ENCODE measurements at places on chromosomes 13 and 19.

- no peak for DNase-seq
Observed at GRCh38 chr19:29320618-29321017, 107.7 kb upstream of the UQCRFS1 start.

DNA sequence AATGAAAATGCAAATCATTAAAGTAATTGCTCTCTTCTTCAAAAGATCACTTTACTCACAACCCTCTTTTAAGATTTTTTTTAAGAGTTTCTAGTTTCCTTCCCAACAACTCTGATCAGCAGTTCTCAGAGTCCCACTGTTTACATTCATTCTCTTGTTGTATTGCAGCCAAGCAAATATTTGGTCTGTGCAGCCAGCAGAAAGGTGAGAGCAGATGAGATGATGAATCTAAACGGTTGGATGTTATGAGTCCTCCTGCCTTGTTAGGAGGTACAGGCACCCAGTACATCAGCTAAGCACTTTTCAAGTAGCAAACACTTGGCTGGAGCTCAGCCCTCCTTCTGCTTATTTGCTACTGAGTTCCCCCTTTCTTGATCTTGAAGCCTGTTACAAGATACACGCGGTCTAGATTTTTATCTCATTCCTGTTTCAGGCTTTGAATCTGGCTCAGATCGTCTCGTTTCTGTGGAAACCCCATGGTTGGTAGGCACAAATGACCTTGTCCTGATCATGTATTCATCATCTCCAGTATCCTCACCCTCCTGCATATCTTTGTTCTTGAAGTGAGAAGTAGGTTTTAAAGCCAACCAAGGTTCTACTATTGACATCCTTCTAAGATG lies 300.7 kb downstream of the DCT start:
- no peak for DNase-seq

DNA sequence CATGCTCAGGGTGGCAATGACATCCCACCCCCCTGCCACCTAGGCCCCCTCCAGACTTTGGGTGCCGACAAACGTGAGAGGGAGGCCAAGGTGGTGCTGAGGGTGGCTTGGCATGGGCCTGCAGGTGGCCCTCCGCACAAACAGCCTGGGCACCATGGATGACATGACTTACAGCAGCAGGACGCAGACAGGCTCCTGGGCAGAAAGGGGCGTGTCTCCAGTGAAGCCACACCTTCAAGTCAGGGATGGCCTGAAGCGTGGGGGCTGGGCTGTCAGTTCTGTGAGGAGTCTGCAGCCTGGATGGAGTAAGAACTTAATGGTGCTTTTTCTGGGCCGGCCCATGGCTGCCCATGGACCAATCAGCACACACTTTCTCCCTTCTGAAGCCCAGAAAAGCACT lies 25.3 kb downstream of the POMP start:
- no peak for DNase-seq

DNA sequence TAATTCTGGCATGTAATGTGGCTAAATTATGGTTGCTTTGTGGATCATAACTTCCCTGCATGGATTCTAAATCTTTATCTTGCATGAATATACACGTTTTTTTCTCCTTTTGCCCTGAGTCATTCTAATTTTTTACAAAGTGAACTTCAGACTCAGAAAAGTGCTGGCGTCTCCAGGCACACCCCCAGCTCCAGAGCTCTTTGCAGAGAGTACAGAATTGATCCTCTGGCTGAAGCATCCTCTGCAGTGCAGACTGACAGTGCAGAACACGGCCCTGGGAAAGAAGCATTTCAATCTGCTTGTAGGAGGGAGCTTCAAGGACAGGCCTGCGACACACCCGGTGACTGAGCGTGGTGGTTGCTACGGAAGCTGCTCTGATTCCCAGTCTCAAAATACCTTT lies 228.1 kb downstream of the FGF9 start:
- DNase-seq: no peak

DNA sequence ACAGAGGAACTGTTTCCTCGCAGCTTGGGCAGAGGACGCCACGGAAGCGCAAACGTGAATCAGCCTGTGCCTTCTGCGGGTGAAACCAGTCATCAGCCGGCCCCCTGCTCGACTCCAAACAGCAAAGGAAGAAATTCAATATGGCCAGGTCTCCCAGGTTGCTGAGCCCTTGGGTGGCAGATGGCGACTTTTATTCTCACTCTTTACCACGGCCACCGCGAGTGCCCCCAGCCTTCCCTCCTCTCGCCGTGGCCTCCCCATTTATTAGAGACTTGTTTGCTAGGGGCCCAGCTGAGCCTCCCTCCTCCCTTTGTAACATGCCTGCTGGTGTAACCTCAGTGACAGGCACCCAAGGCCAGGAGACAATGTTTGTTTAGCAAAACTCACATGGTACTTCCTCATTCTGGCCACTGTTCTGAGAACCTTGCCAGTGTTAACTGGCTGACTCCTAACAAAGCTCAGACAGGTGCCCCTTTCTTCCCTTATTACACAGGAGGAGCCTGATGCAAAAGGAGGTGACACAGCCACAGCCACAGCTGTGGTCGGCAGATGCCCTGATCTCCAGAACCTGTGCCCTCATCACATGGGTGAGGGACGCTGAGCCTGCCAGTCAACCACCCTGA lies 5.8 kb downstream of the RAB20 start:
- no peak for DNase-seq

GRCh38 chr19:45506989-45507871 lies at the start of gene VASP:
Gene VASP (plus strand): TSS chr19:45507479. CDS start chr19:45507772, 293 bp downstream.
- DNase-seq: peak; percentile 91

DNA sequence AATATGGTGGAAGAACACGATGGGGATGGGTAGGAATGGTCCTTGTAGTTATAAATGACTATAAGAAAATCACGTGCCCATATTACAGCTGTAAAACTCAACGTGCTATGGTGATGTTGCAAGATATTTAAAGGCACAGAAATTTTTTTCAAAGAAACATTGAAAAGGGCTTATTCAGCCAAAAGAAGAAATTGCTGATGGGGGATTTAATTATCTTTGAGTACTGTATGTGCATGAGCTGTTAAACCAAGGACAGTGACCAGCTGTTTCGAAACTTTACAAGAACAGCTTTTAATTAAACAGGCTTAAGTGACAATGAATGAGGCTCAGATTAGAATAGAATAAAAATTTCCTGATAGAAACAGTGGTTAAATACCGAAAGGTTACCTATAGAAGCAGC lies 339.0 kb downstream of the HS6ST3 start:
- DNase-seq: no peak

DNA sequence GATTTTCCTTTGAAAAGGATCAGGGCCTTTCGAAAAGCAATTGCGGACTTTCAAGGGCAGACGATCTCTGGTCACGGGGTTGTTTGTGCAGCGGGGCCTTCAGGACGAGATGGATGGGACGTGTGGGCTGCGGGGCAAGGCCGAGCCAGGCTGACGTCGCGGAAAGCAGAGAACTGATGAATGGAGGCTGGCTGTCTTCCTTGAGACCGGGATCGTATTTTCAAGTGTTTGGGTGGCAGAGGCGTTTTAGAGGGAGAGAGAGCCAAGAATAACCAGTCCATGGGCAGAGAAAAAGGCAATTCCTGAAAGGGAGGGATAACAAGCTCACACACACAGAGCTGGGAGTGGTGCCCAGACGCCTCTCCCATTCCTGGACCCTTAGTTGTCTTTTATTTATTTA lies 138.9 kb upstream of the USP29 start:
- no peak for DNase-seq

DNA sequence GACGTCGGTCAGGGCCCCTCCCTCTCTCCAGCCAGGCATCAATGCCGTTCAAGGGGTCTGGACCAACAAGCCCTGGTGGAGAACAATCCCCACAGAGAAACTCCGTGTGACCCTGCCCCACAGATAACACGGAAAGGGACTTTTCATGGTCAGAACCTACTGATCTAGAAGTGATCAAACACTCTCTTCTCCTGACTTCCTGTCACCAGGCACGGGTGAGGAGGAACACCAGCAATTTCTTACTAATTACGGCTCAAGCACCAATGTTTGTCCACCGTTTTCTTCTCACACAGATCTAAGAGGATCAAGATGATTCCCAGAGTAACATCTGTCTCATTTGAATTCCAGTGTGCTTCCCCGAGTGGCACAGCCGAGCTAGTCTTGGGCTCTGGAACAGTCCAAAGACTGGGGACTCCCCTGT lies 11.8 kb downstream of the RASA3 start:
- DNase-seq: no peak

- DNase-seq: no peak
Observed at GRCh38 chr13:51122868-51123566, 11.9 kb upstream of the C13orf42 start.

DNA sequence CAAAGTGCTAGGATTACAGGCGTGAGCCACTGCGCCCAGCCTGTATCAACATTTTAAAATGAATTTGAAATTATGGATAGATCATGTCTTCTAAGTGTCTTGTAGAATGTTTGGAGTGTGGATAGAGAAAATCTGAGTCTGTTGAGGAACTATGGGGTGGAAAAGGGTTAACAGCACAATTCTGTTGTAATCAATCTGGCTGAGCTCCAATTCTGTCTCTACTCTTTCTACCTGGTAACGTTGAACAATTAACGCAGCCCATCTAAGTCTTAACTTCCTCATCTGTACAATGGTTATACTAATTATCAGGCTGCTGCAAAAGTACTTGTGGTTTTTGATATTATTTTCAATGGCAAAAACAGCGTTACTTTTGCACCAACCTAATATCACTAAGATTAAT lies 4.1 kb downstream of the FPR2 start:
- no peak for DNase-seq

- no peak for DNase-seq
Observed at GRCh38 chr13:28541966-28542365, 47.0 kb upstream of the FLT1 start.

DNA sequence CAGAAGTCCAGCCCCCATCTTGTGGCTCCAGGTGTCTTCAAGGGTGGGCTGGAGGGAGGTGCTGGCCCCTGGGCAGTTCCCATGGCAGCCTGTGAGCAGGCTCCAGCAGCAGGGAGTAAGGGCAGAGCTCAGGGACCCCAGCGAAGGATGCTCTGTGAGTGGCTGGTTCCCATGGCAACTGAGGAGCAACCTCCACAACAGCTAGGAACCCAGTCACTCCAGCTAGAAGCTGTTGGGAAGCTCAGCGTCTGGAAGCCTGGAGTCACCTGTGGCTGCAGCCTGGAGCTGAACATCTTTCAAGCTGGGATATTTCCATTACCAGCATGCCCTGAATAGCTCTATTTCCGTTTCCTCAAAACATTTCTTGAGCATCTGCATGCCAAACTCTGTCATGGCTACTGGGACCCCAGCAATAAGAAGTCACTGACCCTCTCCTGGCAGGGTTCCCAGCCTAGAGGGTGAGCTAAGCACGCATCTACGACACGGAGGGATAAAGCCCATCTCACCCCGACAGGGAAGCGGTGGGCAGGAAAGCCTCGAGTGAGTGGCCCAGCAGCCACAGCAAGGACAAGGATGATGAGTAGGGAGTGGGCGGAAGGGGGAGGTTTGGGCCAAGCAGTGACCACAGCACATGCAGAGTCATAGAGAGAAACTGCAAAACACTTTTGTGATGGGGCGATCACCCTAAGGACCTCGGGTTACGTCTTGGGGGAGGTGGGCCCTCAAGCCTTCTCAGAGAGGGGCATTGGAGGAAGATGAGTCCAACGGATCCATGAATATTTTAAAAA lies 52.6 kb downstream of the ALOX5AP start:
- DNase-seq: no peak

DNA sequence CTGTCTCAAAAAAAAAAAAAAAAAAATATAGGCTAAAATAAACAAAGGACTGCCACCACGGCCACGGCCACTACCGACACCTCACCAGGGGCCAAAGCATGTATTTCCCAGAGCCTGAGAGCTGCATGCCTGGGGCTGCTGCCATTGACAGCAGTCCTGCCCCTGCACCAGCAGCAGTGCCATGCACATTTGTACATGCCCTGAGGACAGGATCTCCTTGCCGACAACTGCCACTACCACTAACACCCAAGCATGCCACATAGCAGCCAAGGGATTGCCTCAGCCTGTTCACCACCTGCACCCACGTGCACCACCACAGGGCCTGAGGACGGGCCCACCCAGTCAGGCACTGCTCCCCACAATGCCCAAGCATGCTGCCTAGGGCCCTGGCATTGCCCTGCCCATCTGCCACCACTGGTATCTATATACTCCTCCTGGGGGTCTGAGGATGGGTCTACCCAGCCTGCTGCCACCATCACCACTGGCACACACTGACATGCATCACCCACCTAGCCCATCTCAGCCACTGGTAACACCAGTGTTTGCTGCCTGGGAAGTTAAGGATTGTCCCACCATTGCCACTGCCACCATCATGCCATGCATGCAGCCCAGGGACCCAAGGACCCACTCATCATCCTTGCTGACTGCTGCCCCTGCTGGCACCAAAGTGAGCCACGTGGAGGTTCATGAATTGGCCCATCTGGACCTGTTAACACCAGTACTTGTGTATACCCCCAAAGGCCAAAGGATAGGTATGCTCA lies 10.6 kb upstream of the NUP62 start:
- no peak for DNase-seq

GRCh38 chr13:98521461-98522247 lies 55.3 kb downstream of the STK24 start:
- DNase-seq: no peak

- no peak for DNase-seq
Observed at GRCh38 chr13:29589234-29589633, 6.3 kb downstream of the SLC7A1 start.

DNA sequence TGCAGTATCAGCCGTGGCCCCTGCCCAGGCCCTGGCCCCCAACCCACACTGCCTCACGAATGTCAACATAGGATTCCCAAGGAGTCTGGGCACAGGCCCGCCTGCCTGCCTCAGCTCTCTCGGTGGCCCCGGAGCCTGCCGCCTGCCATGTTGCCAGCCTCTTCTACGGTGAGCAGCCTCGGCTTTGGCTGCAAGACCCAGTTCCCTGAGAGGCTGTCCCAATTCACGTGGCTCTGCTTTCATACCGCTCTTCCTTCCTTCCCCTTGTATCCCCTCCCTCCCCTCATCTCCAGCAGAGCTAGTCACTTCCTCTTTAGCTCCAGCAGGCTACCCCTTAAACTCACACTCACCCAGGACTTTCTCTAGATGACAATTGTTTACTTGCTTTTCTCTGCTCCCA lies 42.7 kb downstream of the SERP2 start:
- DNase-seq: no peak

DNA sequence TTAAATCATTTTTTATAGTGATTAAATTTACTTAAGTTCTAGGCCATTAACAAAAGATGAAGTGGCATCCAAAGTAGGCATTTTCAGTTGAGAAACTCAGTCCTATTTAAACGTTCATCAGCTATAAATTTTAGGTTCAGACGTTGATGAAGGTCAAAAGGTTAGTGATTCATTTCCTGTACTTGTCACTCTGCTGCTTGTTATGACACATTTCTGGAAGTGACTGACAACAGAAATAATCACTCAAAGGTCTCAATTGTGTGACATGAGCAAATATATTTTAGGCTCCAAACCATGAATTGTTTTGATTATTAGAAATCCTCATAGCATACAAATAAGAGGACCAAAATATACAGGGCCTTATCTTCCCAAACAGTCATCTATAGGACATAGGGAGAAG lies 10.3 kb upstream of the EDNRB start:
- DNase-seq: no peak

All from effector CD4-positive, alpha-beta T cell (primary cell).